Placental epithelial cell (primary cell): ENCODE measurements at places on chromosomes 2 and 18. TPM values are rescaled to one million over a fixed set of nuclear protein-coding genes. Genes with fewer than 3 reads are reported as not detected.

PLEK gene
- total RNA-seq, result not detected in 2 replicates

SUPT7L gene
- 36.1 and 36.4 TPM in 2 replicates for total RNA-seq

FAM237A gene
- not detected in 2 replicates for total RNA-seq

HRH4 gene
- total RNA-seq, result not detected in 2 replicates

CDH20 gene
- total RNA-seq, result not detected in 2 replicates

ANO7 gene
- under 0.01 TPM in 1 of 2 replicates, not detected in the other for total RNA-seq

CAVIN2 gene
- 1.6 and 4.2 TPM in 2 replicates for total RNA-seq

KIF5C gene
- total RNA-seq, result under 0.01 TPM in 1 of 2 replicates, not detected in the other

MARCO gene
- 0.22 TPM in 1 of 2 replicates, not detected in the other for total RNA-seq

POTEI gene
- total RNA-seq, result not detected in 2 replicates

FKBP7 gene
- total RNA-seq, result 20.3 and 38.9 TPM in 2 replicates

STON1 gene
- total RNA-seq, result 6.0 and 8.6 TPM in 2 replicates

RAB17 gene
- total RNA-seq, result under 0.01 and 1.3 TPM in 2 replicates

TEKT4 gene
- total RNA-seq, result not detected in 2 replicates

FBXO41 gene
- 7.5 and 11.1 TPM in 2 replicates for total RNA-seq

NYAP2 gene
- total RNA-seq, result not detected in 2 replicates

PLA2R1 gene
- total RNA-seq, result 2.1 and 2.7 TPM in 2 replicates

SCG2 gene
- total RNA-seq, result 0.33 and 3.1 TPM in 2 replicates

STARD6 gene
- total RNA-seq, result not detected in 2 replicates

KCNG2 gene
- not detected in 2 replicates for total RNA-seq

LRRTM1 gene
- total RNA-seq, result under 0.01 TPM in 1 of 2 replicates, not detected in the other

AGPS gene
- total RNA-seq, result 9.8 and 30.8 TPM in 2 replicates

RFX8 gene
- total RNA-seq, result 0.39 TPM in 1 of 2 replicates, not detected in the other

FHL2 gene
- 63.6 and 209 TPM in 2 replicates for total RNA-seq

PAX8 gene
- 1.6 and 3.4 TPM in 2 replicates for total RNA-seq

ARHGAP25 gene
- 0.79 and 2.2 TPM in 2 replicates for total RNA-seq

PSMA8 gene
- 1.4 TPM in 1 of 2 replicates, not detected in the other for total RNA-seq

FSHR gene
- 0.39 TPM in 1 of 2 replicates, not detected in the other for total RNA-seq

MPPE1 gene
- 37.0 and 43.6 TPM in 2 replicates for total RNA-seq

KATNAL2 gene
- total RNA-seq, result 2.3 and 11.0 TPM in 2 replicates

SCN3A gene
- not detected in 2 replicates for total RNA-seq

CPO gene
- total RNA-seq, result not detected in 2 replicates
